Stimulated activated CD8-positive, alpha-beta memory T cell treated with anti-CD3 and anti-CD28 coated beads, Interleukin-15, amount 100 ng/mL, for 48 hours (primary cell): ENCODE measurements at places on chromosomes 16 and 17.

DNA sequence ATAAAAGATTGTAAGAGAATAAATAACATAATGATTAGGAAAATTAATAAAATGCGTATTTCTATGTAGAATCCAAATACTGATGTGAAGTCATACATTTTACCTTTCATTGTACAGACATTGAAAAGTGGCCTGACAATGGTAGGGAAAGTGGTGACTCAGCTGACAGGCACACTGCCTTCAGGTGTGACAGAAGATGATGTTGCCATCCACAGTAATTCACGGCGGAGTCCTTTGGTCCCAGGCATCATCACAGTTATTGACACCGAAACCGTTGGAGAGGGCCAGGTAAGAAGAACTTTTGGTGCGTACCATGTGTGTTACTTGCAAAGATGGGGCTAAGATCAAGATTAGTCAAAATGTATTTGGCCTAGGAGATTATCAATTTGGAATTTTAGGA lies 232.8 kb downstream of the BCAS3 start:
- no peak for DNase-seq

GRCh38 chr16:28846933-28847273 lies 755 bp upstream of the TUFM start:
- DNase-seq: no peak

DNA sequence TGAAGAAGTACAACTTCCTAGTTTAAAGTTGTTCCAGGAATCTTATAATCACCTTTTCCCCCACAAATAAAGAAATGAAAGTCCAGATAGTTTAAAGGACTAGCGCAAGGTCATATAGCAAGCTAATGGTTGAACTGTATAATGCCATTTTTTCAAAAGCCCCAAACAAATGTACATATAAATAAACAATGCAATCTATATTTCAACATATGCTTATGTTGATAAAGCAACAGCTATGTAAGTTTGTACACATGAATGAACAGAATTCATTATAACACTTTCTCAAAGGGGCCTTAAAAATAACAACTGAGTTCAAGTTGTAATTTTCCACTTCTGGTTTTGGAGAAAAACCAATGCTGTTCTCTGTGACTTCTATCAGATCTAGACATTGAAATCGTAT lies 1628.6 kb downstream of the CDH8 start:
- DNase-seq: no peak

DNA sequence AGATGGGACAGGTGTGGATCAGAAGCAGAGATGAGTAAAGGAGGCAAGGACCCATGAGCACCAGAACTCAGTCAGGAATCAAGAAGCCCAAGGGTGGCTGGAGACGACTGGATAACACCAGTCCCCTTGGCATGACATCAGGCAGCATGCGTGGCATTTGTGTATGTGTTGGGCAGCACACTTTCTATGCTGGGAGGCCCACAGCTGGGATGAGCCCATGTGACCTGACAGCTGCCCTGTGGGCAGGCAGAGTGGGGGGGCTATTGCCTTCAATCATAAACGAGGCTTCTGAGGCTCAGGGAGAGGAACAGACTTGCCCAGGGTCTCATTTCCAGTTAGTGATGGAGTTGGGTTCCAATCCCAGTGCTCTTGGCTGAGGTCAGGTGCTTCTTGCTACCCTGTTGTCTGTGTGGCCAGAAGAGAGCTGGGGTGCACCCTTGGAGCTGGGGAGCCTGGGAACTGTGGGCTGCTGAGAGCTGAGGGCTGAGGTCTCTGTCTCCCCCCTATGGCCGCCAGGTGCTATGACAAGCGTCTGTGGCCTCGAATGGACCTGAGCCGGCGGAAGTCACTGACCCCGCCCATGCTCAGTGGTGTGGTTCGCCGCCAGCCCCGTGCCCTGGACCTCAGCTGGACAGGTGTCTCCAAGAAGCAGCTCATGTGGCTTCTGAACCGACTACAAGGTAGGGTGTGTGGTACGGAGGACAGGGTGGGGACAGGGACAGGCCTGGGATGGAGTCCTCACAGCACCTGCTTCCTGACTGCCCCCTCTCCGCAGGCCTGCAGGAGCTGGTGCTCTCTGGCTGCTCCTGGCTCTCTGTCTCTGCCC lies 7.1 kb upstream of the ORAI3 start:
- DNase-seq: no peak

DNA sequence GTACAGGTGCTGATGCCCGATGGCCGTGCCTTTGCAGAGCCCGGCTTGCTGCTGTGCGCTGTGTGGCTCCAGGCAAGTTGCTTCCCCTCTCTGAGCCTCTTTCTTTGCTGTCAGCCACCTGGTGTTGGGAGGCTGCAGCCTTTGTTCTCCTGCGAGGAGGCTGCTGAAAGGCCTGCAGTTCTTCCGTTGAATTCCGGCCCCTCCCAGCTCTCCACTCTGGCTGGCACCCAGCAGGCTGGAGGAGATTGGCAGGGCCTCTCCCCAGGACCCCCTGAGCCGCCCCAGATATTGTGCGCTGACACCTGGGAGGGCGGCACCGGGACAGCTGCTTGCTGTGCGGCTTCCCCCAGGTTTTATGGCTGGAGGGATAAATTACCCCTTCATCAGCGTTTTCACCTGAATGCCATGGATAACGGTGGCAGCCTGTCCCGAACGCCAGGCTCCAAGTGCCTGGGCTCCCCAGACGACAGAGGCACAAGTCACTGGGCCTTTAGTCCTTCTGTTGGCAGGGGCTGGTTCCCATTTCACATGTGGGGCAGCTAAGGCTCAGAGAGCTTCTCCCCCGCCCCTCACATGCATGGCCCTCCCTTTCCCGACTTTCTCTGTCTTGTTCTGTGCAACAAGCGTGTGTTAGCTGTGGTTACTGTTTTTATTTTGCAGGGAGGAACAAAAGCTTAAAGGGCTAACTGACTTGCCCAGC lies 35.1 kb upstream of the GSE1 start:
- no peak for DNase-seq

GRCh38 chr17:69592692-69593350 lies 178.3 kb downstream of the MAP2K6 start:
- no peak for DNase-seq

DNA sequence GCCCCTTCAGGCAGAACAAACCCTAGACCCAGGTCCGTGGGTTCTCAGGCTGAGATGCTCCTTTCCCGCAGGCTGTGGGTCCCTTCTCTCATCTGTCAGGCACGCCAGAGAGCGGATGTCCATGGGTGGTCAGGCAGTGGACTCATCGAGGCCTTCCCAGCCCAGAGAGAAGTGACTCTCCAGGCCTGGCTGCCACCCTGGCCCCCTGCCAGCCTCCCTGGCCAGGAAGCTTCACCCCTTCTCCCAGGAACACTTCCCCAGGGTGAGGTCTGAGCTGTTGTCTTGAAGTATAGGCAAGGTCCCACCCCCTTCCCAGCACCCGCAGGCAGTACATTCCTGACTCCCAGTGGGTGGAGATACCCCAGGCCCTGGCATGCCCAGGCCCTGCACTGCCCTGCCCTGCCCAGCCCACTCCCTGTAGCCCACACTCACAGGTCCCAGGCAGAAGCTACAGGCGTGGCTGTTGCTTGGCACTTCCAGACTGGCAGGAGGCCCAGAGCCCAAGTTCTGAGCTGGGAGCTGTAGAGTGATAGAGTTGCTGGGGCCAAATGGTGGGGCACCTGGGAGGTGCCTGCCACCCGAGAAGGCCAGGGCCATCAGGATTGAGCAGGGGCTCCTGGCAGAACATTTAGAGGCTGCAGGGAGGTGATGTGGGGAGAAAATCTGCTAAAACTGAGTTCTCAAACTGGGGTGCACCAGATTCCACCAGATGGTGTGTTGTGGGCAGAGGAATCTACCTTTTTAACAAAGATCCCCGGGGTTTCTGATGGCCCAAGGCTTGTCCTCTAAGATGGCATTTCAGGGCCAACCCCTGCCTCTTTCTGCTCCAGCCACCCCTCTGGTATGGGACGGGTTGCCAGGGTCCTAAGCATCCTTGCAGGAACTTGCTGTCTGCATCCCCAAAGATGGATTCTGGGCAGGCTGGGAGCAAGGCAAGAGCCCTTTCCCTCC lies 6.7 kb downstream of the ITGA3 start:
- no peak for DNase-seq

- DNase-seq: no peak
These were observed 401.3 kb downstream of the WWOX start for GRCh38 chr16:78500659-78501270.

DNA sequence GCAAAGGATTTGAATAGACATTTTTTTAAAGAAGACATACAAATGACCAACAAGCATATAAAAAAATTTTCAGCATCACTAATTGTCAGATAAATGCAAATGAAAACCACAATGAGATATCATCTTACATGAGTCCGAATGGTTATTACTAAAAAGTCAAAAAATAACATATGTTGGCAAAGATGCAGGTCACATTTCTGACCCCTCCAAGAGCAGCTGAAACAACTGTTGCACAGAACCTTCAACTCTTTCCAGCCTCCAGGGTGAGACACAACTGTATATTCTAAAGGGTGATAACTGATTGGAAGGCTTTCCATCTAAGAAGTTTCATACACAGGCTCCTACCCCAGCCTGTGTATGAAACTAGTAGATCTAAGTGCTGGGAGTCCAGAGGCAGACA lies 51.9 kb downstream of the SLFN5 start:
- no peak for DNase-seq

DNA sequence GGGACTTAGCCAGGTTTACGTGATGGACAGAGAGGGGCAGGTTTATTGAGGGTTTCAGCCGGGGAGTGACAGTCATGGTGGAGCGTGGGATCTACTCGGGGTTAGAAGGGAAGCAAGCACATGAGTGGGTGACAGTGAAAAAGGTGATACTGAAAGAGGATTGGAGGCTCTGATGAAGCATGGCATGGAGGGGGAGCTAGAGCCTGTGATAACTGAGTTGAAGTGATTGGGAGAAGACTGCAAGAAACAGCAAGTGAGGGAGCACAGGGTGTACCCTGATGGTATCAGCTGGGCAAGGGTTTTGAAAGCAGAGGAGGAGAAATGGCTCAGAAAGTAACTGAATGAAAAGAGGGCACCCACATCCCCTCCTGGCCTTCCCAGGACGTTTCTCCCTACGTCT lies 6.7 kb upstream of the KSR1 start:
- no peak for DNase-seq

DNA sequence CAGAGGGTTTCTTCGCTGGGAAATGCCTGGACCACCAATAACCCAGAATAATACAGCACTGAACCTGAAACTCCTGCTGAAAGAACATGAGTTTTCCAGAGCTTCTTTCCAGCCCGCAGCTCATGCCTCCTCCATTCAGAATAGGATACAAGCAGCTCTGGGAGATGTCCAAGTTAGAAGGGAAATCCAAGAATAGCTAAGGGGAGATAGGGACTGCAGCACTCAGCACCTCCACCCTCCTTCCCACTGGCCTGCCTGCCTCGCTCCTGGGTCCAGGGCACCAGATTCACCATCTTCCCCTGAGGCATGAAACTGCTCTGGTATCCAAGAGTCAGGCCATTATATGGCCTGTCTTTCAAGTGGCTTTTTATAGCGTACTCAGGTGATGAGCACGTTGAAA lies 4.1 kb downstream of the KRT31 start:
- no peak for DNase-seq

DNA sequence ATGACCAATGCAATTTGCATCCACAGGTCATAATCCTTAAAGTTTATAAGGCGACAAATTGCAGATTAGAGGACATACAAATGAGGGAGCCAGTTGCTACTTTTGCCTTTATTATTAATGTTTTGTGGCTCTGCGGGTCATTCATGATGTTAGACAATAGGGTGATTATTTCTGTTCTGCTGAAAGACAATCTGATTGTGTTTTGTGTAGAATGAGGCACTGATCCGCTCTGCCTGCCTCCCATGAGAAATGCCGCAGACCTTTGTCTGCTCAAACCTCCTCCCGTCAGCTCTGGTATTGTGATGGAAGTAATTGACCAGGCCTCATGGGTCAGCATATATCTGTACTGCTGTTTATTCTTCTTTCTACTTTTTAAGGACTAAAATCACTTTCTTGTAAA lies 224.9 kb downstream of the PRKCA start:
- DNase-seq: no peak

GRCh38 chr16:52680993-52681392 lies 134.1 kb upstream of the TOX3 start:
- no peak for DNase-seq

GRCh38 chr17:27531469-27531961 lies 75.3 kb downstream of the KSR1 start:
- DNase-seq: no peak

GRCh38 chr17:49333804-49334203 lies 28.2 kb downstream of the ZNF652 start:
- no peak for DNase-seq

- no peak for DNase-seq
These were observed 13.1 kb downstream of the UNC13D start for GRCh38 chr17:75831032-75831571.

GRCh38 chr17:59892251-59892923 lies 356 bp downstream of the TUBD1 start:
- DNase-seq: no peak

- no peak for DNase-seq
These were observed 1253.7 kb upstream of the CDH8 start for GRCh38 chr16:63289834-63290460.

DNA sequence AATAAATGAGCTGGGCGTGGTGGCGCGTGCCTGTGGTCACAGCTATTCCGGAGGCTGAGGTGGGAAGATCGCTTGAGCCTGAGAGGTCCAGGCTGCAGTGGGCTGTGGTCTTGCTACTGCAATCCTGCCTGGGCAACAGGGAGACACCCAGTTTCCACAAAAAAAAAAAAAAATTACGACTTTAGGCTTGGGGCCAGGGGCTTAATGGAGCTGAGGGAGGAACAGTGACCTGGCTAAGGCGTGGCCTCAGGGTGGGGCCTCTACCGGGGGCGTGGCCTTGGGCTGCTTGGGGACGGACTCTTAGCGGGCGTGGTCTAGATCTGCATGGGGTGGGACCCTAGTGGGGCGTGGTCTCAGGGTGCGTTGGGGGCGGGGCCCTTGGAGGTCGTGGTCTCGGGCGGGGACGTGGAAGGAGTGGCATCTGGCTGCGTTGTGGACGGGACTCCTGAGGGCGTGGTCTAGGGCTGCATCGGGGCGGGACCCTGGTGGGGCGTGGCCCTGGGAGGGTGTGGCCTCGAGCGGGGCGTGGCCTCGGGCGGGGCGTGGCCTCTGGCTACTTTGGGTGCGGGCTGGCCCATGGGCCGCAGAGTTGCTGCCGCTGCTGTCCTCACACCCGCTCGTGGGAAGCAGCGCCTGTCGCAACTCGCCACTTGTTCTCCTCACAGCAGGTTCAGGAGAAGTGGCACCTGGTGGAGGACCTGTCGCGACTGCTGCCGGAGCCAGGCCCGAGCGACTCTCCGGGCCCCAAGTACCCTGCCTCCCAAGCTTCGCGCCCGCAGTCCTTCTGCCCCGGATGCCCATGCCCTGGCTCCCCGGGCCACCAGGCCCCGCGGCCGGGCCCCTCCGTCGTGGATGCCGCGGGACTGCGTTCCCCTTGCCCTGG lies 5.8 kb upstream of the C17orf99 start:
- peak; percentile 94 for DNase-seq

DNA sequence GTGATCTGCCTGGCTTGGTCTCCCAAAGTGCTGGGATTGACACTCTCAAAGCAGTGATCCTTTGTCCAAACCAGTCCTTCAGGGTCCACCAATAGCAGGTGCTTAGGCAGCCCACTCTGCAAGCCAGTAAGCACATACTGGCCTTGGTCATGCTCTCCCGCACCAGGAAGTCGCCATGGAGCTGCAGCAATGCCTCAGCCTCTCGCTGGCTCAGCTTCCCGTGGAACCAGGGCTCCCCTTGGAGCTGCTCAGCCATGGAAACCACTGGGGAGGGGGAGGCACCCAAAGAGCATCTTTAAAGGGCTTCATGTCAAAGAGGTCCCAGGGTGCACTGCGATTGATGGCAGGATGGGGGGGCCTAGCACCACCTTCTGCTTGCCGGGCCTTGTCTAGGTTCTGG lies 9.6 kb upstream of the UBTF start:
- DNase-seq: no peak
